ENCODE measurements at places on chromosomes 2 and 18.

DNA sequence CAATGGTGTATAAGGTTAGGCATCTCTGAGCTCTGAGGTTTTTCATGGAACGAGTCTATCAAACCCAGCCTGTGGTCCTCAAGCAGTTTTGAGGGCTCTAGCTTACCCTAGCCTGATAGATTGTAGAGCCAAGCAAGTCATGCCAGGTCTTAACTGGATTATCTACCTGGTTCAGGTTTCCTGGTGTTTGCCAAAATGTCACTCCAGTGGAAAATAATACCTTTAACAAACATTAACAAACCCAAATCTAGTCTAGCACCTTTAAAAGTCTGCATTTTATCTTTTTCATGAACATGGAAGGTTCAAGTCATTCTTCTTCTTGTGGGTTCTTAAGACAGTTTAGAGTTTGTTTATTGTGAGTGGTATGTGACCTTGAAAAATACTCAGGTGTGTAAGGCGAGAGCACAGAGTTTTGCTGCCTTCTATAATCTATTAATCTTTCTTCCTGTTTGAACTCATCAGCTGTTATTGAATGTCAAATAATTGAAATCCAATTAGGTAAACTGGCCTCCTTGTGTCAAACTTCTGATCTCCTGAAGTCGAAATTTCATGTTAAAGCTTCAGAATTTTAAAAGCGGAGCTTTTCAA is 13.4 kb upstream of the ADGRF3 start:
- no peak for DNase-seq
- no peak overlapping the region for H3K4me3 ChIP-seq
- peaks cover 80% of the 10 kb centered on the region for H3K36me3 ChIP-seq
- H3K27me3 ChIP-seq, result no peaks in the 10 kb centered on the region

DNA sequence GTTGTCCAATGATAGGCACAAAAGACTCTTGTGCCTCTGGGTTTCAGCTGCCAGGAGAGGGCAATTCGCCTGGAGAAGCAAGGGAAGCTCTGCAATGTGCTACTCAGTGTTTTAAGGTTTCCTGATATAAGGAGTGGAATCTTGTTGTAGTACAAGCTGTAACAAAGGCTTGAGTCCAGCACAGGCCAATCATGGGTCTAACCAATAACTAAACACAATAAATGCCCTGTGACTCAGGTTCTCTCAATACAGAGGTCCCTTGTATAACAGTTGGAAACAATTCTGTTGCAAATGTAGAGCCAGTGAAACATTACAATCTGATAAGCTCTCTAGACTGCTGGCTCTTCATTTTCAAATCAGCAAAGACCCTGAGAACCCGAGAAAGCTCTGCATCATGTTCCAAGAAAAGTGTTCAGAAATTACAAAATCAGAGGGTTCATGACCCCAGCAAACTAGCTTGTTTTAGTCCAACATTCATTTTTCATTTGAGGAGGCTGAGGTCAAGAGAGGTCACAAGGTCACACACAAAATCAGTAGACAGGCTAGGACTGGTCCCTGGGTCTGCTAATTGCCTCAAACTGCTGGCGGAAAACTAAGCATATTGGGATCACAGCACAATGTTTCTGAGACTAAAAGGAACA is 59.0 kb upstream of the DNMT3A start:
- no peak overlapping the region for H3K27ac ChIP-seq
- no peak overlapping the region for H3K4me3 ChIP-seq
- H3K4me1 ChIP-seq, result peaks cover 20% of the 10 kb centered on the region
- no peaks in the 10 kb centered on the region for H3K27me3 ChIP-seq
- H3K36me3 ChIP-seq, result no peaks in the 10 kb centered on the region
- DNase-seq, result no peak

DNA sequence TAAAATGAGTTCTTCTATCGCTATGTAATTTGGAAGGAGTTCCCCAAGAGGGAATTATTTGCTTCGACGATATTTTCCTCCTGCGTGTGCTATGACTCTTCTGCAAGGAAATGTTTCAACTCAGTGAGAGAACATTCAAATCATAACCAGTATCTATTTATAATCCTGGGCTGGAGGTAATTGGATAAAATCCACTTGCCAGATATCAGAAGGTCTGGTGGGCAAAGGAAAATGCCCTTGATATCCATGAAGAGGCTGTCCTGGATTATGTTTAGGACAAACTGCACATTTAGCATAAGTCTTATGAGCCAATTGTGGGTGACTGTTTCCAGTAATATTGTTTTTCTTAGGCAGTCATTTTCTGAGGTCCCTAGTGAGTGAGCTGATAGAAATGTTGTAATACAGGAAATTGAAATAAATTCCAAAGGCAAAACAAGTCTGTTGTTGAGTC is 17.7 kb downstream of the RPIA start:
- H3K27me3 ChIP-seq, result no peaks in the 10 kb centered on the region
- H3K27ac ChIP-seq, result no peak overlapping the region
- H3K4me3 ChIP-seq, result no peak overlapping the region
- no peaks in the 10 kb centered on the region for H3K4me1 ChIP-seq
- peaks cover 65% of the 10 kb centered on the region for H3K36me3 ChIP-seq
- no peak for DNase-seq

GRCh38 chr2:96806468-96807126 is 9.5 kb upstream of the CNNM3 start:
- peak overlapping the region; percentile 85 for H3K27ac ChIP-seq
- no peaks in the 10 kb centered on the region for H3K27me3 ChIP-seq
- peaks cover 21% of the 10 kb centered on the region for H3K4me1 ChIP-seq
- DNase-seq, result peak; percentile 47

Measured in activated T-cell treated with anti-CD3 and anti-CD28 coated beads, Interleukin-2, amount 50 U/mL, for 24 hours (primary cell).